ENCODE measurements at places on chromosomes 5 and 9. TPM values are rescaled to one million over a fixed set of nuclear protein-coding genes. Genes with fewer than 3 reads are reported as not detected.

Gene MCC
- 0.56 TPM for polyA plus RNA-seq

Gene VLDLR
- polyA plus RNA-seq, result not detected

Gene DMRT3
- polyA plus RNA-seq, result not detected

Gene LRRC19
- polyA plus RNA-seq, result not detected

Gene CBY3
- polyA plus RNA-seq, result not detected

Gene TSLP
- polyA plus RNA-seq, result not detected

Gene KCNN2
- polyA plus RNA-seq, result not detected

DNA sequence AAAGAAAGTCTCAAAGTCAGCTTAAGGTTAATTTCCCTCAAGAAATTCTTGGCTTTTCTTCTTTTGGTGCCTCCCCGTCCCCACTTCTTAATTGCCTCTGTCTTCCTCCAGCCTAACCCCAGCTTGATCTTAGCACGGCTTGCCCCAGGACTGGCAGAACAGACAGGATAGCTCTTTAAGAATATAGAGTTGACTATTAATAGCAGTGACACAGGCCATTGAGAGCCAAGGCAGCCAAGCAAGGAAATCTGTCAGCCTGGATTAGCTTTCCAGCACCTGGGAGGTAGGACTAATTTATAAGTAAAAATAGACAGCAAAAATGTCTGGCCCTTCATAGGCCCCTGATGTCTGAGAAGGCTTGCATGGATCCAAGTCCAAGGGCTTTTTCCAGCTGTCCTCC lies 384.6 kb upstream of the SLC30A5 start:
- DNase-seq, result no peak

- DNase-seq, result no peak
Measured at GRCh38 chr9:110746211-110746930, 77.8 kb downstream of the MUSK start.

GRCh38 chr9:117234103-117234502 lies 180.8 kb downstream of the ASTN2 start:
- DNase-seq, result no peak

- no peak for DNase-seq
Measured at GRCh38 chr5:112475747-112476365, 56.8 kb upstream of the EPB41L4A start.

DNA sequence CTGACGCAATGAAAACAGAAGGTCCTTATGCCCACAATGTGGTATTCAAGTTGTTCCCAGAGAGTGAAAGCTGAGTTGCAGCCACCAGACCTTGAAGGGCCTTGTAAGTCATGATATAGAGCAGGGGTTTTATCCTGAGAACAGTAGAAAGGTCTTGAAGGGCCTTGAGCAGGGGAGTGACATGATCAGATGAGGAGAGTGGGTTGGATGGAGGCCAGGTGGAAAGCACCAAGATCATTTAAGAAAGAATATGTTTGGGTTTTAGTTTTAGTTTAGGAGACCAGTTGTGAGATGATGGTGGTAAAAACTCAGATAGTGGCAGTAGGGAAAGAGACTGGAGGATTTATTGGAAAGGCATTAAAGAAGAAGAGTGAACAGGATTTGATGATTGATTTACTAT lies 5.9 kb downstream of the ITGA2 start:
- no peak for DNase-seq

DNA sequence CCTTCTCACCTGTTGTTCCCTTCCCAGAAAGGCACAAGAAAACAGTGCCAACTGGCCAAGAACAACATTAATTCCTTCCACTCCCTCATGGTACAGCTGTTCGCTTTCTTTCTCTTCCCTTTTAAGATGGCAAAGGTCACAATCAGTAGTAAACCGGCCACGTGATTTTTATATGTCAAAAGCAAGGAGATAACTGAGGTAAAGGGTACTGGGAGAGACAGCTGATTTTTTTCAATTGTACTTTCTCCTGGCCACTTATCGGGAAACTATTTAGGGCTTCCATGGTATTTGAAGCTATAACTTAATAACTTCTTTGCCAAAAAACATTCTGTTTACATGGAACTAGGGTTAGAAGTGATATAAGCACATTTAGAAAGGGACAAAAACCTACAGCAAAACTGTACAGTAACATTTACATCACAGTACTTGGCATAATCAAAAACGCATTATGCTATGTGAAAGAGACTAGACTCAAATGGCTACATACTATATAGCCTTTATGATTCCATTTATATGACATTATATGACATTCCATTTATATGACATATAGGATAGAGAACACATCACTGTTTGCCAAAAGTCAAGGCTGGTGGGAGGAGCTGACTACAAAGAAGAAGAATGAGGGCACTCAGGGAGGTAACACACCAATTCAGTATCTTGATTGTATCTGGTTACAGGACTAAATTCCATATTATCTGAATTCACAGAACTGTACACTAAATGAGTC lies 24.8 kb downstream of the PLPP1 start:
- DNase-seq, result no peak

GRCh38 chr5:10489810-10490426 lies 48.2 kb downstream of the ROPN1L start:
- peak; percentile 40 for DNase-seq

DNA sequence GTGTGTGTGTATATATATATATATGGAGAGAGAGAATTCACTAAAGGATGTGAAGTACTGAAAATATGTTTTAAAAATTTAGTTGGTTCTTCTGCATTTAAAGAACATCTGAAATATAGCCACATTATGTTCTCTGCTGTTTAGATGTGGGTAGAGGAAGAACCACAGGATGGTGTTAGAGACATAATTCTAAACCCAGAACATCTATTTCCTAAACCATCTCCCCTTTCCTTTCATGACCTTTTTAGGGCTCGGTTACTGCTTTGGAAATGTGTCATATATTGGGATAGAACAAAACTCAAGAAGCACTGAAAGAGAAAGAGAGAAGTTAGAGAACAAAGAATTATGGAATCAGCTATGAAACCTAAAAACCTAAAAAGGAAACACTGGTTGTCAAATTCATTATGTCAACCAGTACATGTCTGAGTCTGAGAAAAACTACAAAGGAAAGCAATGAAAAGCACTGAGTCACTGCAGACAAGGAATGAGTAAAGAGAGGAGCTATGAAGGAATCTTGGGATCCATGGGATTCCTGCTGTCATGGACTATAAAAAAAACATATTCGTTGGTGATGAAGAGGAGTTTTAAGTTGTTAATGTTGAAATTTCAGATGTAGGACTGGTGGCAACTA lies 28.4 kb downstream of the SLC12A2 start:
- DNase-seq, result no peak

GRCh38 chr5:118611332-118611945 lies 376.9 kb downstream of the DTWD2 start:
- DNase-seq, result no peak

DNA sequence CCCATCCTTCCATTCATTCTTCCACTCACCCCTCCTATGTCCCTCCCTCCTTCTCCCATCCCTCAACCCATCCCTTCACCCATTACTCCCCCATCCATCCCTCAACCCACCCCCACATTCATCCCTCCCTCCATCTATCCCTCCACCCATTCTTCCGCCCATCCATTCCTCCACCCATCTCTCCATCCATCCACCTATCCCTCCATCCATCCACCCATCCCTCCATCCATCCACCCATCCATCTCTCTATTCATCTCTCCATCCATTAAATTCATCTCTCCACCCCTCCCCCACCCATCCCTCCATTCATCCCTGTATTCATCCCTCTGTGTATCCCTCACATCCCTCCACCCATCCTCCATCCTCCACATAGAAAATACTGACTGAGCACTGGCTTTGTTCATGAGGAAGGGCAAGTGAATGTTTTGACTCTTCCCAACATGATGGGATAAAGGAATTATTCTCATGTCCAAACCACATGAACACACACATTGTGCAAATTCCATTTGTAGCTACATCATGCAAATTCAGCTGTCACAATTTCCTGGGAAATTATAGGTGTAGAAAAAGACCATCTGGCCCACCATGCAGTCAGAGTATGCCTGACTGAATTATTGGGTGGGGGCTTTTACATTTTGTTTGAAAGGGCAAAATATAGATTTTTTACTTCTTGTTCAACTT lies 6.9 kb upstream of the VAV2 start:
- DNase-seq, result no peak

- DNase-seq, result no peak
Measured at GRCh38 chr5:148807851-148808250, 18.6 kb upstream of the ADRB2 start.

DNA sequence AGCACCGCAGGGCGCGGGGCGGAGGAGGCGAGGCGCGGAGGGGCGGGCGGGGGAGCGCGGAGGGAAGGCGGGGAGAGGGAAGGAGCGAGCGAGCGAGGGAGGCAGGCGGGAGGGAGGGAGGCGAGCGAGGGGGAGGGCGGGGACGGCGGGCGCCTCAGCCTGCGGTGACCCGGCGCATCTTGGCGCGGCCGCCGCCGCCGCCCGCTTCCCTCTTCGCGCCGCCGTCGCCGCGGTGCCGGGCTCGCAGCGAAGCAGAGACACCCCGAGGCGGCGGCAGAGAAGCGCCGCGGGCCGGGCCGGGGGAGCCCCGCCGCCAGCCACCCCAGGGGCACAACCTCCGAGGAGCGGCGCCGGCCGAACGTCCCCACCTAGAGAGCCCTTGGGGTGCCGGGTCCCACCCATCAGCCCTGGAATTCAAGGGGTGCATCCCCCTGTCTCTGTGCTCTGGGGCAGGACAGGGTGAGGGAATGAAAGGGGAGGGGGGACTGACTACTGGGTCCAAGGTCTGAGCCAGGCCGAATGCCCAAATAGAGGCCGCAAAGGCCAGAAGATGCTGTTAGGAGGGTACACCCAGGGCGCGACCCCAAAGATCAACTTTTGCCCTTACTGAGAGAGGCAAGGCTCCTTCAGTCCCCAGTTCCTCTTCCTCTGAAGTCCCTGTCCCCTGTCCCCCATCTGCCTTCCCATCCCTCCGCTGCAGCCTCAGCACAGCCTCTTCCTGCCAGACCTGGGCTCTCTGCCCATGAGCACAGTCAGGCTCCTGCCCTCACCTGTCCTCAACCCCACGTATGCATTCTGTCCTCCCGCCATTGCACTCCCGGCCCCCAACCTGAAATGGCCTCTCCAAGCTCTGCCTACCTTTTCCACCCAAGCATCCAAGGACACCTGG lies at the start of gene ADAMTS2:
Gene ADAMTS2, minus strand, starts transcription at position 29 of the 889 bp plus-strand sequence. CDS start 133 bp downstream, outside the sequence.
- DNase-seq, result no peak

DNA sequence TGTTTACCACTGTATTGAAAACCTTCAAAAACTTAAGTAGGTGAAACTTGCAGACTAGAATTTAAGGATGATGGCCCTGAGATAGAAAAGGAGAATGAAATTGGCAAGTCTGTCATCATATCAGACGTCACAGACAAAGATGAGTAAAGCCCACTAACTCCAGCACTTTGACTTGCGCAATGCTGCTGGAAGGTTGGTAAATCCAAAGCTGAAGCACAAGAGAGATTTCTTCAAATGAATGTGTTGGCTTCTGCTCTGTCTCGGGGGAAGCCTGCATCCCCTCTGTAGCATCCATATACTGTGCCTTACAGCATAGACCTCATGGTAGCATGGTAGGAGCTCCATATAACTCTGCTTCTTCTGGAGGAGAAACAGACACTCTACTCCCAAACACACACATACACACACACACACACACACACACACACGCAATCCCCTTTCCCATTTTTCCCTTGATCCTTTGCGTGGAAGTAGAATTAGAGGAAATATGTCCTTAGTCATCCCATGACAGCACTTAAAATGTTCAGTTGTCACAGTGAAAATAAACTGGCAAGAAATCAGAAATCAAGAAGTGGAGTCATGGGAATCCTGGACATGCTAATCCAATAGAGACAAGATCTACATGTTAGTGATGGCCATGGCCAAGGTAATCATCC lies 241.5 kb downstream of the NR3C1 start:
- DNase-seq, result no peak

- no peak for DNase-seq
Measured at GRCh38 chr5:88380332-88380731, 111.7 kb upstream of the TMEM161B start.

GRCh38 chr5:132083071-132083678 lies 9.6 kb downstream of the CSF2 start:
- no peak for DNase-seq

GRCh38 chr5:87188391-87188790 lies 79.3 kb upstream of the RASA1 start:
- no peak for DNase-seq

DNA sequence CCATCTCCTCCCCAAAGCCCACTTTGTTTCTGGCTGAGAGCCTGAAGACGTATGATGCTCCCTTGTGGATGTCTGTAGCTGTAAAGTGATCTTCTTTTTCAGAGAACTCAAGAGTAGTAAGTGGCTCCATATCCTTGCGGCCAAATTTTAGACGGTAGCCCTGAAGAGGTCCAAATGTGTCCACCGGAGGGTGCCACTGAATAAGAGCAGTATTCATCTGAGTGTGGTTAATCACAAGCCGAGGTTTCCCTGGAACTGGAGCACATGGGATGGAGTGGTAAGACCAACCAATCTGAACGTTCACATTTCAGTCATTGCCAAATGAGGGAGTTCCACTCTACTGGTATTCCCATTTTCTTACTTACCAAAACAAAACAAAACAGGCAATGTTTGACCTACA lies 686.5 kb upstream of the DMAC1 start:
- no peak for DNase-seq
